CD4-positive, alpha-beta T cell treated with Interleukin-4 for 4 hours (primary cell): ENCODE measurements at places on chromosomes 12 and 14.

DNA sequence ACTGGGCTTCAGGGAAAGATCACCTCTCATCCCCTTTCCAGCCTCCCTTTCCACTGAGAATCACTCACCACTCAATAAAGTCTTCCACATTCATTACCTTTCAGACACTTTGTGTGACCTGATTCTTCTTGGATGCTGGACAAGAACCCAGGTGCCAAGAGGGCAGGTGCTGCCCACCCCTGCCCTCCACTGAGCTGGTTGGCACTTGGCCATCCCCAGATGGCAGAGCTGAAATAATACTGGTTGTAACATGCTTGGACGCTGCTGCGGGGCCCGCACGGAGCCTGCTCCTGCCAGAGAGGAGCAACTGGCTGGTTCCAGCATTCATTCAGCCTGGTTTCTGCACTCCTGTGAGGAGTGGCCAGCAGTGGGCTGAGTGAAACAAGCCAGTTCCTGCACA, 386.7 kb upstream of the CCDC196 start:
- no peak for DNase-seq

DNA sequence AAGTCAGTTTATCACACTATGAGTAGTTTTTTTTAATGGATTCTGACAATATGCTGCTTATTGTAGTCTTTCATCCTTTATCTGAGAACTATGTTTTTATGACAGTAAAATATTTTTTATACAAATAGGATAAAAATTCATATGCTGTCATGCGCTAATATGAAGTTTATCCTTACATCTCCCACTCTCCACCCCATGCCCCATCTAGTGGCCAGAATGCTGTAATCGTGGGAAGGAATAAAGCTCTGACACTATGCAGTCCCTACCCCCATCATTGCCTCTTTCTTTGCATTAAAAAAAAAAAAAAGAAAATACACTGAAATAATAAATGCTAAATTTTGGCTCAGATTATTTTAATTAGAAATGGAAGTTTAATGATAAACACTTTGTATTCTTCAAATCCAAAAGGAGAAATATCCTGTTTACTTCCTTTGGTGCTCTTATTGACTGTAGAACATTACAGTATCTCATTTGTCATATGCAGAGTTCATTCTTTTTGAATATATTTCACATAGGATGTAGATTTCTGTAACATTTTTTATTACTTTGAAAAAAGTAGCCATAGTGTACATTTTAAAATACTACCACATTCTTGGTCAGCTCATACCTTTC, 145.9 kb upstream of the SLCO1C1 start:
- DNase-seq, result no peak

- DNase-seq, result no peak
Measured at GRCh38 chr14:104871656-104872468, 6.8 kb downstream of the CEP170B start.

- DNase-seq, result no peak
Measured at GRCh38 chr12:111156304-111156703, 212.6 kb downstream of the PHETA1 start.

GRCh38 chr12:3224530-3224903, 147.3 kb downstream of the TSPAN9 start:
- no peak for DNase-seq

GRCh38 chr14:36771028-36771640, 109.5 kb downstream of the PAX9 start:
- DNase-seq, result no peak

DNA sequence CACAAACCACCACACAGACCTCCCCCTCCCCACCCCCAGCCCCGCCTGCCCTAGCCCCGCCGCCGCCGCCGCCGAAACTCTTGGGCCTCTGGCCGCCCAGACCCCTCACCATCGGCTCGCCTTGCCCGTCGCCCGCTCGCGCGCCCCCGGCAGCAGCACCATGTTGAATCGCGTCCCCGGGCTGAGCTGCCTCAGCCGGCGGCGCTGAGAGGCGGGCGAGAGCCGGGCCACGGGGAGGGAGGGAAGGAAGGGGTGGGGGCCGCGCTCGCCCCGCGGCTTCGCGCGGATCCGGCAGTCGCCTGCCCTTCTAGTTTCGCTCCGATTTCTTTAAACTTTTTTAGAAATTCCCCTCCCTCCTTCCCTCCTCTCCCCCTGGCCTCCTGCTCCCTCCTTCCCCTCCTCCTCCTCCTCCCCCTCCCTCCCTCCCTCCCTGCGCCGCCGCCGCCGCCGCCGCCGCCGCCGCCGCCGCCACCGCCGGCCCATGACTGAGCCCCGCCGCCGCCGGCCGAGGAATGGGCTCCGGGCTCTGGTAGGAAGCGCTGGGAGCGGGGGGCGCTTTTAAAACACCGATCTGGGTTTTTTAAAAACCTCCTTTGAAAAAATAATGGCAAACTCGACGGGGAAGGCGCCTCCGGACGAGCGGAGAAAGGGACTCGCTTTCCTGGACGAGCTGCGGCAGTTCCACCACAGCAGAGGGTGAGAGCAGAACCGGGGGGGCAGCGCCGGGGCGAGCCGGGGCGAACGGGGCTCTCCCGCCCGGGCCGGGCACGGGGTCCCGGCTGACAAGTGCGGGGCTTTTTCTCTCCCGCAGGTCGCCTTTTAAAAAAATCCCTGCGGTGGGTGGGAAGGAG, at the start of gene ARID2:
TSS of gene ARID2 (plus strand) at position 474 of the 851 bp plus-strand sequence. CDS start at position 605, 131 bp downstream.
- DNase-seq, result peak; percentile 72

- peak; percentile 15 for DNase-seq
Measured at GRCh38 chr14:63938198-63939005, 85.6 kb downstream of the SYNE2 start.

DNA sequence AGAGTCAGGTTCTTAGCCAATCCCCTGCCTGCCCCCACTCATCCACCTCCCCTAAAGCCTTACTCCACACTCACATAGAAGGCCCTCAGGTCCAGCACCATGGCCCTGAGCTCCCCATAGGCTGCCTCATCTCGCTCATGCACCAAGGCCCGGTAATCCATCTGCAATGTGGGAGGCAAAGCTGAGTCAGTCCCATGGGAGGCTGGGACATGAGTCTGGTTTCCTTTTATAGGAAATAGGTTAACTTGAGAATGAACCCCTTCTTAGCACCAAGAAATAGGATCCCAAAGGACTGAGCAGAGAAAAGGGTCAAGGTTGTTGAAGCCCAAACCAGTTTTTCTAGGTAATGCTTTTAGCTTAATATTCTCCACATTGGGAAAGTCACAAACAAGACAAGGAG, 2.1 kb upstream of the EMC9 start:
- no peak for DNase-seq

DNA sequence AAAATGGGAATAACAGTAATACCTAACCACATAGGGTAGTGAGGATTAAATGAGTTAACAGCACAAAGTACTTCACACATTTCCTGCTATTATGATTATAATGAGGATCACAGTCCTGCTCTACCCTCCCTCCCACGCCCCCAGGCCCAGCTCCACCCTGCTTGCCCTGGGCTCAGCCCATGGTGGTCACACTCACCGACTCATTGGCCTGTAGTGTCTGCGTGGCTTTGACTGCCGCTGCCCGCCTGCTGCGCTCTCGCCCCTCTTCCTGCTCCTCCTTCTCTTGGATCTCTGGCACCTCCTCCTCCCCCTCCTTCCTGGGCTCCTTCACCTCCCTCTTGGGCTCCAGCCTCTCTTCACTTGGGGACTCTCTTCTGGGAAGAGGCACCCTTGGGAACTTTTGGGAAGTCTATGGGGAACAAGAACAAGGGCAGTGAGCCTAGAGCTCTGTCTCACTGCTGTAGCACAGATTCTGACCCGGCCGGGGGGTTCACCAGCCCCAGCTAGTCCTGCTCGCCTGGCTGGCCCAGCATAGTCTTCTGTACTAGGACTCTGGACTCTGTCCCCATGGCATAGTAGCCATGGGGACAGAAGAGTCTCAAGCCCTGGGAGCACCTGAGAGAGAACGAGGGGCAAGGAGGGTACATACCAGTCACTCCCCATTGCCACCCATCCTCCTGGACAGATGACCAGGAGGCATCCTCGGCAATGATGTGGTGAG, 7.1 kb upstream of the PNMA1 start:
- no peak for DNase-seq

- peak; percentile 15 for DNase-seq
Measured at GRCh38 chr14:24207104-24207551, 1.6 kb downstream of the TSSK4 start.

GRCh38 chr14:91830777-91831176, 36.6 kb downstream of the TC2N start:
- no peak for DNase-seq

GRCh38 chr12:92504594-92504981, 198.2 kb upstream of the PLEKHG7 start:
- DNase-seq, result no peak

DNA sequence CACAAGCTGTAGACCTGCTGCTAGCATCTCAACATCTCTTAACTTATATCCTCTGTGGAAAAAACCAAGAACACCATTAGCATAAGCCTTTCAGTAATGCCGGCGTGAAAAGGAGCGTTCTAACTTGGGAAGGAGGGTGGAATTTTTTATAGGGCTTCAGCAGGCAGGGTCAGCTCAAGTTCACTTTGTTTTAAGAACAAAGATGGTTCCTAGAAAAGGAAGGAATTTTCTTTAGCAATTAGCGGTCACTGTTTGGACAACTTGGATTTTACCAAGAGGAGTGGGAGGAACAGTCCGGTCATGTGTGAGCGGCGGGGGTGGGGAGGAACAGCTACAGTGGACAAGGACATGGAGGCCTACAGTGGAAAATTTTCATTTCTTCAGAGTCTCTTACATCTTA, 35.9 kb downstream of the BBS10 start:
- DNase-seq, result no peak

- no peak for DNase-seq
Measured at GRCh38 chr14:89444044-89444443, 27.0 kb upstream of the FOXN3 start.

GRCh38 chr14:75181293-75182062, 5.1 kb upstream of the TMED10 start:
- no peak for DNase-seq

DNA sequence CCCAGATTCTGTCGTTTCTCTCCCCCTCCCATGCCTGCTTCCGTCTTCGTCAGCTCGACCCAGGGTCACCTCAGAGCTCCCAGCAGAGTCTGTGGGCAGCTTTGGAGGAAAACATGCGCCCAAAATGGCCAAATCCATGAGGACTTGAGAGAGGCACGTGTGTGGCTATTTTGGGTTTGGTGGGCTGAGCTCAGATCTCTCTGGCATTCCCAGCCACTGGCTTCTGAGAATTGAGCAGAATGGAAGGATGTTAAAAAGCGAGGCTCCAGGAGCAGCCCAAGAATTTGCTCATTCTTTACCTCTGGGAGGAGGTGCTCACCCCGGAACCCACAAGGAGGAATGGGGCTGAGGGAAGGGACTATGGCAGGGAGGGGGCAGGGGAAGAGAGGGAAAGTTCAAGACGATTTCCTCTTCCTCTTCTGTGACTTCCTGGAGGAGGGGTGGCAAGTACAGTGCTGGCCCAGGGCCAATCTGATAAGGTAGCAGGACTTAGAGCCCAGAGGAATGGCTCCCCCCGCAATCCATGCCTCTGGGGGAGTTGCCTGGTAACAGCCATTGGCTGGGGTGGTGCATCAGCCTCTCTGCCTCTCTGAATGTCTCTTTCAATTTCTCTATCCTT, 20.1 kb downstream of the TSPAN9 start:
- no peak for DNase-seq

DNA sequence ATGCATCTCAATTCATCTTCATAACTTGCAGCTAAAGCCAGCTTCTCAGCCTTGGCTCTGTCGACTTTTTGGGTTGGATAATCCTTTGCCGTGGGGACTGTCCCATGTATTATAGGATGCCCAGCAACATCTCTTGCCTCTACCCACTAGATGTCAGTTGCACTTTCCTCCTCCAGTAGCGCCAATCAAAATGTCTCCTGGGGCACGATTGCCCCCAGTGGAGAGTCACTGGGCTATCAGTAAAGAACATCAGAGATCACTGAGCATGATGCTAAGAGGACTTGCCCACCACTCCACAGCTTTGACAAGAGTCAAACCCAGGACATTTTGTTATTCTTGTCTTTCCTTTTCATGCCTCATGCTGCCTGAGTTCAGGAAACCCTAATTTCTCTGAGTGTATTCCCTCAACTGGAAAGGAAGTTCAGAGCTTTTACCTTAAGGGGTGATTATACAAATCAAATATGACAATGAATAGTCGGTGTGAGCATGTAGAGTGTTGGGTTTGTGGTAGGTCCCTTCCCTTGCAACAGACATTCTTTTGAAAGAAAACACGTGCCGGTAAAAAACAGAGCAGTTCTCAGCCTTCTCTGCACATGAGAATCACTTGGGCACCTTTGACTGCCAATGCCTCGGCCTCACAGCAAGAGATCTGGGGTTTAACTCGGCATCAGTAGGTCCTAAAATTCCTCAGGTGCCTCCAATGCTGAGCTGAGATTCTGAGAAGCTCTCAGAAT, 980.6 kb downstream of the VRK1 start:
- DNase-seq, result peak; percentile 4

- no peak for DNase-seq
Measured at GRCh38 chr12:51405801-51406207, 14.6 kb upstream of the GALNT6 start.

GRCh38 chr12:91316907-91317269, 134.3 kb upstream of the DCN start:
- DNase-seq, result no peak
